ENCODE measurements at places on chromosomes 11 and 22.

GRCh38 chr11:26228778-26229177 is 103.2 kb upstream of the ANO3 start:
- no peak for DNase-seq

GRCh38 chr11:1546536-1547466 is 25.3 kb downstream of the DUSP8 start:
- DNase-seq = peak; percentile 61

DNA sequence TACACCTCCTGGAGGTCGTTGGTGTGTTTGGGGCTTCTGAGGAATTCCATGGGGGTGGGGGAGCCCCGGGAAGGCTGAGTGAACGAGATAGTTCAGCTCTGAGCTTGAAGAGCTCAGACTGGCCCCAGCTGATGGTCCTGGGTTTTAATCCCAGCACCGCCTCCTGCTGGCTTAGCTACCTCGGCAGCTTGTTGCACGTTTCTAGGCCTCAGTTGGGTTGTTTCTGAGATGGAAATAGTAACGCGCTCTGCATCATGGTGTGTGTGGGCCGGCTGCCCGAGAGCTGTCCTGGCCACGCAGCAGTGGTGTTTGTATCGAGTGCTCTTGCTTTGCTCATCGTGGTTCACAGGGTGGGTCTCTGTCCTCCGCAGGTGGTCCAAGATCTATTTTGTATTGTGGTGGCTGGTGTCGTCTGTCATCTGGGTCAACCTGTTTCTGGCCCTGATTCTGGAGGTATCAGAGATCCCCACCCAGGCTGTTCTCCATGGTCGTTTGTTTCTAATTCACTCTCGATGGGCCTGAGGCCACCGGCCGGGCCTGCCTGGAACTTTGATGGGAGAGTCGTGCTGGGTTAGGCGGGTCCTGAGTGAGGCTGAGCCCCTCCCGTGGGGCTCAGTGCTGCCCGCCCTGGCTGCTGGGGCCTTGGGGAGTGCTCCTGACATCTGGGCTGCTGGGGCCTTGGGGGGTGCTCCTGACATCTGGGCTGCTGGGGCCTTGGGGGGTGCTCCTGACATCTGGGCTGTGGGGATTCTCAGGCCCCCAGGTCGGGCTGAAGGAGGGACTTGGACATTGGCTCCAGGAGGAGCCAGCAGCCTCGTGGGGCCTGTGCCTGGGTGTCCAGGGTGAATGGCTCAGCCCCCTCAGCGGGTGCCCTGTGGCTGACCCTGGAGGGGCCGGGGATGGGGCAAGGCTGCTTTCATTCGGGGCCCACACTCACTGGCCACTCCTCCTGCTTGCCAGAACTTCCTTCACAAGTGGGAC is 37.7 kb downstream of the TPCN2 start:
- no peak for DNase-seq

GRCh38 chr22:49087716-49088601 is 739.7 kb downstream of the BRD1 start:
- DNase-seq = no peak

- DNase-seq = no peak
Measured at GRCh38 chr11:113286009-113286408, 28.4 kb upstream of the TTC12 start.
